ENCODE measurements at places on chromosomes 7 and 10.

DNA sequence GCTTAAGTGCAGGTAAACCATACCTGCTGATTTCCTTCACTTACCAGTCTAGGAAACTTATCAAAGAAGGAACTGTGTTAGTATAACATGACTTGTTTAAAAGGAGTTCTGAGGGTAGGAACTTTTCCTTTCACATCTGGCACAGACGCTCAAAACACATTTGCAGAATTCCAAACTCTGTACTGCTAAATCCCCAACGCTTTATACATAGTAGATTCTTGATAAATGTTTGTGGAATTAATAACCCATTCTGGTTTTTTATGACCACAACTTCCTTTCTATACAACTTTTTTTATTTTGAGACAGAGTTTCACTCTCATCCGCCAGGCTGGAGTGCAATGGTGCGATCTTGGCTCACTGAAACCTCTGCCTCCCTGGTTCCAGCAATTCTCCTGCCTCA, 7.7 kb upstream of the TRUB1 start:
- no peak for DNase-seq

DNA sequence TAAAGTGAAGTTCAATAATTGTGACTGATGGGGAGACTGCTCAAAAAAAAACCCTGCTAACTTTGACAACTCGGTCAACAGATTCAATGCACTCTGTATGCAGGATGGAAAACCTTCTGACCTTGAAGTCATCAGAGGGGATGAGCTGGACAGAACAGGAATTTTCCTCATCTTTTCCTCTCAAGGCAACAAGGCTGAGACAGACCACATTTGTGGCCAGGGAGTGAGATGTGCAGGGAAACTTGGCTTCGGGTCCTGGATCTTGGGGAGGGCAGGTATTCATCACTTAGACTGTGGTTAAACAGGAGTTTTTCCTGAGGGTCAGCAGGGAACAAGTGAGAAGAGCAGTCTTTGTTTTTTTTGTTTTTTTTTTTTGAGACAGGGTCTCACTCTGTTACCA, 100.6 kb downstream of the BAMBI start:
- no peak for DNase-seq

DNA sequence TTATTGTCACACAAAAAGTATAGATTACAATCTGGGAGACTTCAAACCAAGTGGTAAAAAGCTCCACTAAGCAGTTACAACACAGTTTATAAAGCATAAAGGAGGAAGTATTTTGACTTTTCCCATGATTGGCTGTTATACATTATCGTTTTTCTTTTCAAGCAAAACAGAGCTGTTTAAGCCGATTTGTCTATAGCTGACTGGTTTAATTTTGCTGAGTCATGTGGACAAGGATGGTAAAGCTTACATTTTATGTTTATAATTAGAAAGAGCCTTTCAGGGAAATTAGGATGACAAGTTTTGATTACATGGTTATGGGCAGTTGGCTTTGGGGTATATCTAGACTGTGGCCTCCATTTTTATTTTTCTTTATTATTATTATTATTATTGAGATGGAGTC, 152.5 kb upstream of the STK17A start:
- no peak for DNase-seq

GRCh38 chr7:72925546-72926120, 738 bp downstream of the POM121 start:
- DNase-seq: no peak

- DNase-seq: no peak
Observed at GRCh38 chr7:50448823-50449222, 1.3 kb downstream of the FIGNL1 start.

DNA sequence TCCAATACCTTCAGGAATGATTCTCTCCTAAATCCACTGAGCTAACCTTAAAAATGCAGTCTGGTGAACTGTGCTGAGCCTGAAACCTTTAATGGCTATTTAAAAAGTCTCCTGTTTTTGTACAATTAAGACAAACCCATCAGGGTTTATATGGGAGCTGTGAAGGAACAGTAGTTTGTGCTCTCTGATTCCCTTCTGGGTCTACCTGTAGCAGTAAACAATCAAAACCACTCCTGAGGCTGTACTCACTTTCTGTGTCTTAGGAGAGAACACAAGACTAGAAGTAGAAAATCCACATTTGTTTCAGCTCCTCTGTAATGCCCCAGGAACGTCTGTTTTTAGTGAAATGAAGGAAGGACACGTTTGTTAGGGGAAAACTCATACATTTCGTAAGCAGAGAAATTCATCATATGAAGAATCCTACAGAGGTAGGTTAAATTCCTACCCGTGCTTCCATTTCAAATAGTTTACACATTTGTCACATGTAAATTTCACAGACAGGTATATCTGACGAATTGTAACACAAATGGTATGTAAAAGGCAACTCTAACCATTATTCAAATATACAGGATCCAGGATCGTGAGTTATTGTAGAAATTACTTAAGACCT, 2.6 kb downstream of the CUX1 start:
- DNase-seq: no peak

DNA sequence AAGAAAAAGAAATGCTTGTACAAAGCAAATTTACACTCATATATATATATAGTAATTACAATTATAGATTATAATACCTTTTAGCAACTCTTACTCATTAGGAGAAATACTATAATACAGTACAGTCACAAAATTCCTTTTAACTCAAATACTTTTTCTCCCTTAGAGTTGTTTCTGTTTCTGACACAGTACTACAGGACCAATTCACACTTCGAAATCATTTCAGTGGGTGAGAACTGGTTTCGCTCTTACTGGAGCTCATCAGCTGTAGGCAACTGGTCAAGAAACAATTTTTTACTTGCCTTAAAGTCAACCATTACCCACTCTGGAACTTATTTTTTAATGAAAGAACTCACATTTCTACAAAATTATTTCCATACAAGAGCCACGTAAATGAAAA, 6.0 kb downstream of the CCDC186 start:
- no peak for DNase-seq

DNA sequence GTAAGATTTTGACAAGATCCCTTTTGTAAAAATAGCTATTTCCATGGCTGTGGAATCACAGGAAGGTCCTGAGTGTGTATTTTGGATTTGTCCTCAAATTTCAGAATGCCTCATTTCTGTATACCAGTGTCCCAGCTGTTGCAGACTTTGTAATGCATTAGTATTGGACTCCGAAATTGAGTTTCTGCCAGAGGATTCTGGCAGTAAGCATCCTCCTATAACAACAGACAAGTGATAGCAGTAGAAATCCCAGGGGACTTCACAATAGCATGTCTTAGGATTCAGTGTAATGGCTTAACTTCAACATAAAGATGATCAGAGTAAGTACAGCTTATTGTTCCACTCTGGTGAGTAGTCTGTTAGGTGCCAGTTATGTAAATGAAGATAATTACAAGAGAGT, 104.6 kb downstream of the FOXP2 start:
- DNase-seq: no peak

DNA sequence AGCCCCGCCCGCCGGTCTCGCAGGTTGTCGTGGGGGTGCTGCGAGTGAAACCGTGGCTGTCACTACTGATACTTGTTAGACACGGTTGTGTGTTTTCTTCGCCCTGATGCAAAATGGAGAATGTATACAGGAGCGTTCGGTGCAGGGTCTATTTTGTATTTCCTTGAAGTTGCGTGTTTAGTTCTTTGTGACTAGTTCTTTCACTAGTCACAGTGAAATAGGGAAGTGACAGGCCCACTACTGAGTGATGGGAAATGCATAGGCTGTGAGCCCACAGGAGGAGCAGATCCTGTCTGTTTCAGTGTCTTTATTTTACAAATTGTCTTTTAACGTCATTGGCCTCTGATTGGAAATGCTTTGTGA, 675 bp downstream of the ABRAXAS2 start:
- peak; percentile 19 for DNase-seq

GRCh38 chr7:151827620-151828019, 49.3 kb downstream of the PRKAG2 start:
- no peak for DNase-seq

GRCh38 chr7:2567679-2568278, 9.0 kb downstream of the IQCE start:
- no peak for DNase-seq

DNA sequence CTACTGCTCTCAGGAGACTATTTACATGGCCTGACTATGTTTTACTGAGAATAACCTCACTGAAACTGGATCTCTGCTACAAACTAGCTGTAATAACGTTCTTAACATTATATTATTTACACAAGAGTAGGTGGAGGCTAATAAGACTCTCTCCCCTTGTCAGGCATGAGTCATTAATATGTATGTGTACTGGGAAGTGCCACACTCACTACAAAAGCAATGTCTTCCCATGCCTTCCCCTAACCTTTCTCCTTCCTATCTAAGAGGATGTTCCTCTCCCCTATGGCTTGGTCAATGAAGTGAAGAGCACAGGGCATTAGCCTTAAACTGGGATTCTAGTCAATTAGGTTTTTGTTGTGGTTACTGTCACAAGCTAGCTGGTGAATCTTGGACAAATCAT, 147.9 kb downstream of the DGKB start:
- DNase-seq: no peak

DNA sequence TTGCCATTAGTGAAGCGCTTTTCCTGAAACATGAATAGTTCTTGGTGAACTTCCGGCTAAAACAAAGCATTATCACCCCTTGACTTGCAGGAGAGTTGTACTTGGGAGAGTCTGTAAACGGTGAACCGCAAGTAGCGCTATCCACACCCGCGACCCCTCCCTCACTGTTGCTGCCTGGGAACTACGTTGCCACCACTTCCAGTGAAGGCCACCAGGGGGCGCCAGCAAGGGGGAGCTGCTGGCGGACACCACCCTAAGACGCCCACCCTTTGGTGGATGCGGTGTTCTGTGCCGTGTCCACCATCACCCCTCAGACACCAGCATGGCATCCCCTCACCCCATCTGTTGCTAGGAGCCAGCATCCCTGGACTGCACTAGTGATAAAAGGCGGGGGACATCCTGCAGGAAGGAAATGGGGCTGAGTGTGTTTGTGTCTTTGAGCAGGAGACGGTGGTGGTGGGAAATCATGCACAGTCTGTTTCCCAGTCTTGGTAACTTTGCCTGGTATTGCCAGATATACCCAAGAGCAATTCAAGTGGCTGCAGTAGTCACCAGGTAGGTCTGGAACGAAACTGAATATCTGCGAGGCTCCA, 298.2 kb downstream of the FRMD4A start:
- DNase-seq: no peak

All from GM12864 (cell line).